Cardiac muscle cell (in vitro differentiated cells and primary cell): ENCODE measurements at places on chromosomes 2 and 18. TPM values are rescaled to one million over a fixed set of nuclear protein-coding genes. Genes with fewer than 3 reads are reported as not detected.

HIBCH gene
- total RNA-seq = 15.4 and 15.9 TPM in 2 replicates

DYSF gene
- total RNA-seq = 44.4 and 57.4 TPM in 2 replicates

CHRNA1 gene
- total RNA-seq = 0.07 and 1.1 TPM in 2 replicates

TUBA3E gene
- not detected in 2 replicates for total RNA-seq

CNRIP1 gene
- 6.9 and 8.8 TPM in 2 replicates for total RNA-seq

COL5A2 gene
- total RNA-seq = 51.1 and 59.8 TPM in 2 replicates

TMEM247 gene
- total RNA-seq = not detected in 2 replicates

IMP4 gene
- total RNA-seq = 91.5 and 92.4 TPM in 2 replicates

ABCG8 gene
- total RNA-seq = 0.04 TPM in 1 of 2 replicates, not detected in the other

MERTK gene
- 3.8 and 8.7 TPM in 2 replicates for total RNA-seq

DNA sequence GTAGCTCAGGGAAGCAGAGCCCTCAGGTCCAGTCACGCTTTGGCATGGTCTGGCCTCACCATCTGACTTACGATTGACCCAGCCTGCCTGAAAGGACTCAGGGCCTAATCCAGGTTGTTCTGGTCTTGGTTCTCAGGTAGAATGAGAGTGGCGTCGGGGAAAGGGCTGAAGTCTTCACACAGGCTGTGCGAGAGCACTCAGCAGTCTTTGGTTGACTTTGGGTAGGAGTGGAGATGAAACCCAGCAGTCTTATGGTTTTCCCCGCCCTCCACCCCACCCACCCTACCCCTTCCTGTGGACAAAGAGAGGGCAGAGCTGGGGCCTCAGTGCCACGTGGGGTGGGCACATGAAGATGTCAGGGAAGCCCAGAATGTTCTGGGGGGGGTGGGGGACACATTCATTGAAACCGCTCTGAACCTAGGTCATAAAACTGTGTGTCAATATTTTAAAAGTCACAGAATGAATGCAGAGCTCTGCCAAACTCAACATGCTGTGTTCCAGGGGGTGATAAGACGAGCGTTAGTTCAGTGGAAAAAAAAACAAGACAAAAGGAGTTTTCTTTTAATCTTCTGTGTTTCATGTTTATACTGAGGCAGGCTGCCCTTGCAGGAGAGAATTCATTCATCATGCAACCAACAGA, 58.6 kb upstream of the ALPP start:
- DNase-seq = no peak

GRCh38 chr2:214006601-214007000, 404.3 kb upstream of the VWC2L start:
- DNase-seq = no peak

- DNase-seq = no peak
Observed at GRCh38 chr18:12334863-12335262, 26.8 kb downstream of the TUBB6 start.

DNA sequence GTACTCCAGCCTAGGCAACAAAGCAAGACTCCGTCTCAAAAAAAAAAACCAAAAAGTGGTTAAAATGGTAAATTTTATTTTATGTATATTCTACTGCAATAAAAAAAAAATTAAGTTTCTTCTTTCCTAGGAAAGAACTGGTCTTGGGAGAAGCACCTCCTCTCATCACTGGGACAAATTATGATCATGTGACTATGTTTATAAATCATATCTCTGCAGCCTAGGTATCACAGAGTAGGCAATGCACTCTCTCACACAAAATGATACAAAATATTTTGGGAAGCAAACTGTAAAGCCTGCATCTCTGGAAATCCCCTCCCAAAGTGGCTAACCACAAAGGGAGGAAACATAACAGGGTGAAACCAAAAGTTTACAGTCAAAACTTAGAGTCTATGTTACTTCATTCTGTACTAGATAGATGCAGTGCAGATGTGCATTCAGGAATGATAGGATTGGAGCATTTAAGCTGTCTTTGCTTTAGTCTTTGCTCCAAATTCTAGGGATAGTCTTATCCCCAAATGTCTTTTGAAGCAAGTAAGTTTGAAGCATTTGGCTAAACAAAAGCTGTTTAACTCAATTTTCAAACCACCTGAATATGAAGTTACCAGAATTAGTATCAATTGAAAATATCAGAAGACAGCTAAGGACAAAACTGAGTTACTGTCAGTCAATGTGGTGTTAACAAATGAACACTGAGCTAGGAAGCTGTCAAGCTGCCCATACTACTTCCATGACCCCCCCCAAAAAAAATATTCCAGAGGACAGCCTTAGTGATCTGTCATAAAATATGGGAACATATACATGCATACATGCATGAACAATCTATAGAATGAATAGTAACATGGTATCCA, 21.1 kb upstream of the MALT1 start:
- no peak for DNase-seq

DNA sequence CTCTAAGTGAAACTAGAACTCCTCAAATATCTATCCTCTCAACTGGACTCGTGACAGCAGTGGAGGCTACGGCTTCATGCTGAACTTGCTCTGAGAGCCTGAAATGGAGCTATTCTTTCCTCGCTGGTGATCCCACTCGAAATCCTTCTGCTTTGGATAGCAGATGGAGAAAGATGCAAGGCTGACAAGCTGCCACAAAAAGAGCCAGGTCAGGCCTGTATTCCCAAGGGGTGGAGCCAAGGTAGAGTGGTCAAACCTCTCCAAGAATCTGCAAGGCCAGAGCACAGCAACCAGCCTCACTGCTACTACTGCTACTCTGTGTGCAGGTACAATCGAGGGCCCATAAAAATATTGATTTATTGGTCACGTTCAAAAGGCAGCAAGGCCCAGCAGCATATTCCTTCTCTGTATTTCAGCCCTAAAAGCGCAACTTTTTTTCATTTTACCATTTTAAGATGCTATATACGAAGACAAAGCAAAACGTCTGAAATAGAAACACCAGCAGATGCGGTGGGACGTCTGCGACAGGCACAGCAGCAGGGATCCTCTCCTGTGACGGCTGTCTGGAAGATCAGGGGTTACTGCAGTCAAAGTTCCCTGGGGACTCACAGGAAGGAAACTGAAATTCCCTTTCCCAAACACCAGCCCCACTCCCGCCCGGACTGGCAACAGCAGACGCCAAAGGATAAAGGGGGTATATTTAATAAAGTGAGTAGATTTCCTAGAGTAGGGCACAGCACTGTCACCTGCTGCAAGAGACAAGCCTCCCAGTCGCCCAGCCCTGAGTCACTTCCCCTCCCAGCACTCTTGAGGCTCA, 2.4 kb downstream of the SPRED2 start:
- DNase-seq = no peak

- no peak for DNase-seq
Observed at GRCh38 chr2:67702937-67703336, 305.8 kb downstream of the ETAA1 start.

- DNase-seq = no peak
Observed at GRCh38 chr18:63422864-63423304, 608 bp upstream of the VPS4B start.

DNA sequence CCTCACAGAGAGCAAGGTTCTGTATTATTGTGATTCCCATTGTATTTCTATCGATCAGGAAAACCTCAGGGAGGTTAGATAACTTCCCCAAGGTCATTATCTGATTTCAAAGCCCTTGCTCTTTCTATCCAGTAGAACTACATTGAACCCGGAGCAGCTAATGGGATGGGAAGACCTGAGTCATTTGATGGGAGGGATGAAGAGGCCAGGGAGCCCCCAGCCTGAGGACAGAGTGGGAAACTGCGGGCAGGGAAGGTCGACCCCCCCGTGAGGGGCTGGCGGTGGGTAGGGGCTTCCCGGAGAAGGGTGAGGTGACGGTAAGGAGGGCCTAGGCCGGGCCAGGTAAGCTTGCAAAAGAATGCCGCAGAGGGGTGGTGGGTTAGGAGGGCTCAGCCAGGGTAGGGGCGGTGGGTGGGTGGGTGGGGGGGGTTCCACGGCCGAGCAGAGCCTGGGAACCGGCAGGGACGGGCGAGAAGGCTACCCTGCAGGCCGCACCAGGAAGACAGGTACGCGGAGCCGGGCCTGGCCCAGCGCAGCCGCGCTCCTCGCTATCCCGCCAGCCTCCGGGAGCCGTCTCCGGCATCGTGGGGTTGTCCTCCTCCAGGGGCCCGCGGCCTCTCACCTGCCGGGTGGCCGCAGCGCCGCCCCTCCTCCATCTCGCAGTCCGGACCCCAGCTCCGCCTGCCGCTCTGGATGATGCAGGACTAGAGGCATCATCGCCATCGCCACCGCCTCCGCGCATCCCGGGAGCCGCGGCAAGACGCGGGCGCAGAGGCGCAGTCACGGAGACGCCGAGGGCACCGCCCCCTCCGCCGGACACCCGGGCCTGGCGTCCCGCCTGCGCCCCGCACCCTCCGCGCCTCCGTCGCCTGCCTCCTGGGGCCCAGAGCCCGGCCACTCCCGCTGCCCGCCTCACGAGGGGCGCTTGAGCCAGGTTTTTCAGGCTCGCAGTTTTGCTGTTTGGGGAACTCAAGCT, at the start of gene GPR75:
TSS of gene GPR75 (minus strand) at position 762 of the 976 bp plus-strand sequence. CDS start 5,211 bp downstream, outside the sequence.
- peak; percentile 38 for DNase-seq

DNA sequence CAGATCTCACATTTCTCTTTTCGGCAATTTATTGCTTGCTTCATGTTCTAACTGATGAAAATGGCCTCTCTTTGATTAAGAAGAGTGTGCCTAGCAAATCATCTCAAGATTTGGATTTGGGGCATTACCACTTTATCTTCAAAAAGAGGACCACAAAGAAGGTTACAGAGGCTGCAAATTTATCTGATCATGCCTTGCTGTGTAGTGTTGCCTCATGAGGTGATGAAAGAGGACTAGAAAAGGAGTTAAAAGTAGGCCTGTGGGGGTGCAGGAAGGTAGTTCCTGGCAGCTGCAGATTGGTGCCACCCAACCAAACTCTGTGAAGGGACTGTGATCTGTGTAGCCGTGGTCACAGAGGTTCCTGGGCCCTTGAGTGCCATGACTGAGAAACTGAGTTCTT, 69.2 kb downstream of the PRELID3A start:
- DNase-seq = no peak

GRCh38 chr2:216165711-216166110, 56.6 kb downstream of the XRCC5 start:
- DNase-seq = no peak

GRCh38 chr2:14136030-14136429, 496.5 kb upstream of the LRATD1 start:
- DNase-seq = no peak

GRCh38 chr18:74665346-74665745, 67.7 kb downstream of the ZNF407 start:
- no peak for DNase-seq

DNA sequence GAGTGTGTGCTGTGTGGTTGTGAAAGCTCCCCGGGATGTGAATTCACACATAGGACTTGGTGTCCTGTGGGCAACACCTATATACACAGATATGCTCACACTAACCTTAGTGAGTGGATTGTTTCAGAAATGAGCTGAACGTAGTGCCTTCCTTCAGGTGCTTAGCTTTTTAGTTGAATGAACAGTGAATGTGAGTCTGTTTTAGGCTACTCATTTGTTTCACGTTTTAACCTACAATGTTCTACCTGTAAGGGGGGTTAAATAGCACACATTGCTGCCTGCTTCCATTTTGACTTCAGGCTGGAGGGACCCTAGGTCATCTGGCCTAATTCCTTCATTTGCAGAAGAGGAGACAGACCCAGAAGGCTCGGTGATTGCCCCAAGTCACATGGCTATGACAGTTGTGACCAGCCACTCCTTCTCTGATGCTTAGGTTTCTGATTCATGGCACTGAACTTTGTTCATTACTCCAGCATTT, 1.0 kb downstream of the PLEK start:
- DNase-seq = no peak

DNA sequence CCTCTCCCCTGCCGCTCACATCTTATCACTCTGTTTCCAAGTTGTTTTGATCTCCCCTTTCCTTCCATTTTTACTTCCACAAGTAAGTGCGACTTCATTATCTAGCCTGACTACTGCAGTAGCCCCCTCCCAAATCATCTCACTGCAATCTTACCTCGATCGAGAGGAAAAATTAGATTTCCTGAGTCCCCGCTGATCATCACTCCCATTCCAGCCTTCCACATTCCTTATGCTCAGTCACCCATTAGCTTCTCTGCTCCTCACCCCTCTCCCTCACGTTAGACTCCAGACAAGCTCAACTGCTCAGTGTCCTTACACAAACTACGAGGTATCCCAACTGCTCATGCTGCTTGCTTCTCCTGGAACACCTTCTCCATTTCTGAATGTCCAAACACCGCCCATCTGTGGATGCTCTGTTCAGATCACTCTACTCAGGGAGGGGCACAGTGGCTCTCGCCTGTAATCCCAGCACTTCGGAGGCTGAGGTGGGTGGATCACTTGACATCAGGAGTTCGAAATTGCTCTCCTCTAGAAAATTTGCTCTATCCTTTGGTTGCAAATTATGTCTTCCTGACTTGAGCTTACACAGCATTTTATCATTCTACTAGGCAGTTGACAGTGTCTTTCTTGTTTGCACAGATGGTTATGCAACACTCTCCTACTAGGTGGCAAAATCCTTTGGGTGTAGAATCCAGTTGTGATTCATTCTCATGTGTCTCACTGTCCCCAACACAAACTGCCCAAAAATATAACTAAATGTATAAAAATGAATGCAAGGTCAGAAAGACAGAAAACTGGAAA, 96.5 kb downstream of the INO80D start:
- no peak for DNase-seq

DNA sequence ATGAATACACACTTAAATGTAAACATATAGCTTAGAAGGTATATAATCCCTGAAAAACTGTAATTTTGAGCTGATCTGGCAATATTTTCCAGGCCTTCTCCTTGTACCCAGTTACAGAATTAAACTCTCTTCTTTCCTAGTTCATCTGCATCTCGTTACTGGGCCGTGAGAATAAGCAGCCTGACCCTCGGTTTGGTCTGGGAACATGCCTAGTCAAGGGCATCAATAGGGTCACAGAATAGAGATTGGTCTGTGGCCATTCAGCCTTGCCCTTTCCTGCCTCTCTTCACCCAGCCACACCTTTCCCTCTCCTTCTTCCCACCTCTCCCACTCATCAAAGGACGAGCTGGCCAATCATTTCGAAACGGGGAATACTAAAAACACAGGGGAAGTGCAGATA, 27.3 kb downstream of the SULT1C2 start:
- no peak for DNase-seq

DNA sequence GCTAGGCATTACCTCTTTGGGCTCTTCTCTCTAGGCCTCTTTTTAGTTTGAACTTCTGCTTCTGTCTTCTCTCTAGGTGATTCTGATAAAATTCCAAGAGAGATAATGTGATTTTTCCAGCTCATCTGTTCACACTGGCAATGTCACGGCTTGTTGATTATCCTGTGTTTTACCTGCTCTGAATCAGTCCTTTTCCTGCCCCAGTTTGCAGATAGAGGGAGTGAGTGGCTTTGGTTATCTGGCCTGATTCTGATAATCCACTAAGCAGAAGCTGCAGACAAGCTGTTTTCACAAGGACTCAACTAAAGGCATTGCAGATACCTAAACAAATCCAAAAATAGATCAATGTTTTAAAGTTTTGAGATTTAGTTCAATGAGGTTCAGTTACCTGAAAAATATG, 111.9 kb downstream of the DCC start:
- no peak for DNase-seq

DNA sequence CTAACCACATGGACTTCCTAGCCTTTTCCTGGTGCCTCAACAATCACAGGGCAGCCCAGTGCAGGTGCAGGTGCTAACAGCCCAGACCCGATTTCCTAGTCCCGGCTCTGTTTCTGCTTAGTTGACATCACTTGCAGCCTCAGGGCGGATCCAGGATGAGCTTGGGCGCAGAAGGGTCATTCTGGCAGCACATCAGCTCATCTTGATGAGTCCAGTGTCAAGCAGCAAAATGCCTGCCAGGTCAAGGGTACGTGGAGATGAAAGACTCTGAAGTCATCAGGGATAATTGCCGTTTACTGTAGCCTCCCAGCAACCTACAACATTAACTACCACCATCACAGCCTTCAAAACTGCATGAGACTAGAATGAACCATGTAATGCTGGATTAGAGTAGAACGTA, 39.4 kb upstream of the EFHD1 start:
- DNase-seq = no peak
